ENCODE measurements at places on chromosomes 13 and 19.
A peak's percentile ranks its signal among the peaks of the same experiment; 100 is the strongest.

DNA sequence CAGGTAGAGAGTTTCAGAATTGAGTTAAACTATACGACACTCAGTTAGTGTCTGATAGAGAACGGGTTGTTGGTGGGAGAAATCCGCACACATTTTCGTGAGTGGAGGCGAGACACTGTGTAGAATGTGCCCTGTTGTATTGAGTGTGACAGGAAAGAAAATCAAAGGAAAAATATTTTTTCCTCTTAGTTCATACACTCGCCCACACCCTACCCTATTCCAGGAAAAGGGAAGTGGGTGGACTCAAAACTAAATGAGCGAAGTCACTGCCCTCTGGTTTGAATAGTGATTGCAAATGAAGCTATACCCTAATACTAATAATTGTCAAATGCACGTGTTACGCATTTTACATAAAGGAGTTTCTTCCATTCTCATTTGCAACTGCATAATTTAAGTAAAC, 2.0 kb downstream of the ZNF347 start:
- no peak for DNase-seq

- peak; percentile 78 for DNase-seq
Measured at GRCh38 chr13:43132257-43132656, 108.9 kb downstream of the DNAJC15 start.

DNA sequence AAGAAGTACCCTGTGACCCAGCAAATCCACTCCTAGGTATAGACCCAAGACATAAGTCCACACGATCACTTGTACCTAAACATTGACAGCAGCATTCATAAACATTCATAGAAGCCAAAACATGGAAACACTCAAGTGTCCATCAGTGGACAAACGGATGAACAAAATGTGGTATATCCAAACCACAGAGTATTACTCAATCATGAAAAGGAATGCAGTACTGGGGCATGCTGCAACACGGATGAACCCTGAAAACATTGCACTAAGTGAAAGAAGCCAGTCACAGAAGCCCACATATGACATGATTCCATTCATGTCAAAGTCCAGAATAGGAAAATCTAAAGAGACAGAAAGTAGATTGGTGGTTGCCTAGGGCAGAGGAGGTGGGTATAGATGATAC, 22.8 kb upstream of the CCNE1 start:
- no peak for DNase-seq

DNA sequence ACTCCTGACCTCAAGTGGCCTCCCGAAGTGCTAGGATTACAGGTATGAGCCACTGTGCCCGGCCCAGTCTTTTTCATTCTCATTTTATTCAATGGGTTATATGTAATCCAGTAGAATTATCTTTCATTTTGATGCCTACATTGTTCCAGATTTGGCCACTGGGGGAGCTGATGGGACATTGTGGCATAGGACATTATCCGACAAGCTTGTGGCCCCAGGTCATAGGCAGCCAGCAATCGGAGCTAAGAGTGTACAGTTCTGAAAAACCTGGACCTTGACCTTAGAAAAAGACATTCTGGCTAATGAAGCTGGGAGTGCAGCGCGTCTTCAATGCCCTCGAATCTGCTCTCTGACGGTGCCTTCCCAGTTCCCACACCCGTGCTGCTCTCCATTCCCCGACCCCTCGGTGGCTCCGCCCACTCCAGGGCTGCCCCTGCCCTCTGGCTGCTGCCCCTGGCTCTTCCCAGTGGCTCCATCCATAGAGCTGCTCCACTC, 108.7 kb downstream of the TEX29 start:
- peak; percentile 29 for DNase-seq

- no peak for DNase-seq
Measured at GRCh38 chr13:113210833-113211232, 1.4 kb downstream of the CUL4A start.

DNA sequence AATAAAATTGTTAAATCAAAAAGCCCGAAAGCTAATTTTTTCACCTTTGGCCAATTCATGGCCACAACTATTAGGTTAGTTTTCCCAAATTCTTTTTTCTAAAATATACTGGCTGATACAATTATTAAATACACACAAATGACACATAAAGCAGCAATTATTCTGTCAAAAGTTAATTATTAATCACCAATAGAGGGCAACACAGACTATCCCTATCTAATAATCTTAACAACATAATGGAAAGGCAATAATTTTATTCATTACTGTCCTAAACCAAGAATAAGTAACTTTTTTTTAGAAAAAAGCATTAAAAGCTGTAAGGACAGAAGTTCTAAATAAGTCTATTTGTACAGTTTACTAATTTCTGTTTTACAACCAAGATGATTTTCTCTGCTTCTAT, 51.7 kb downstream of the KATNAL1 start:
- no peak for DNase-seq

DNA sequence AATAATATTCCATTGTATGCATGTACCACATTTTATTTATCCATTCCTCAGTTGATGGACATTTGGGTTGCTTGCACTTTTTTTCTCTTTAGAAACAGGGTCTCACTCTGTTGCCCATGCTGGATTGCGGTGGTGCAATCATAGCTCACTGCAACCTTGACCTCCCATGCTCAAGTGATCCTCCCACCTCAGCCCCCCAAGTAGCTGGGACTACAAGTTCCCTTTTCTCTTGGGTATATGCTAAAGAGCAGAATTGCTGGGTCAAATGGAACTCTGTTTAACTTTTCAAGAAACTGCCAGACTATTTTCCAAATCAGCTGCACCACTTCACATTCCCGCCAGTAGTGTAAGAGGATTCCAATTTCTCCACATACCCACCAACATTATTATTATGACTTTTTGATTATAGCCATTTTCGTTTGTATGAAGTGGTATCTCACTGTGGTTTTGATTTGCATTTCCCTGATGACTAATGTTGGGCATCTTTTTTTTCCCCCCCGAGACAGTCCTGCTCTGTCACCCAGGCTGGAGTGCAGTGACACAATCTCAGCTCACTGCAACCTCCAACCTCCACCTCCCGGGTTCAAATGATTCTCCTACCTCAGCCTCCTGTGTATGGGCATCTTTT, 7.6 kb upstream of the IPO5 start:
- DNase-seq, result no peak

DNA sequence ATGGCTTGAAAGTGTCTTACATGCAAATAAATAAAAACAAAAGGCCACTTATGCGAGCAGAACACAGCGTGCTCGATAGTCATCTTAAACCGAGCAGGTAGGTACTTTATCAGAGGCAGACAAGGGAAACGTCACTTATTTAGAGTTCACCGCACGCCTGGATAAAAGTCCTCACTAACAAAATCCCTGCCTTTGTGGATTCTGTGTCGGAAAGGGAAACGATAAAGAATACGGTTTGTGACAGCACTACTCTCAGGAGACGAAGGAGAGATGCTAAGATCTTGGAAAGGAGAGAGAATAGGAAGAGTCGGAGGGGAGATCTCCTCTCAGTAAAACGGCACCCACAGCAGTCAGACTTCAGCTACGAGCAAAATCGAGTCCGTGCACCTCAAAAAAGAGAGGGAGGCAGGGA, 581 bp downstream of the RCBTB1 start:
- peak; percentile 15 for DNase-seq

GRCh38 chr13:106306748-106307277, 228.6 kb downstream of the EFNB2 start:
- no peak for DNase-seq

- DNase-seq, result no peak
Measured at GRCh38 chr13:64782466-64782865, 2447.7 kb downstream of the PCDH9 start.

DNA sequence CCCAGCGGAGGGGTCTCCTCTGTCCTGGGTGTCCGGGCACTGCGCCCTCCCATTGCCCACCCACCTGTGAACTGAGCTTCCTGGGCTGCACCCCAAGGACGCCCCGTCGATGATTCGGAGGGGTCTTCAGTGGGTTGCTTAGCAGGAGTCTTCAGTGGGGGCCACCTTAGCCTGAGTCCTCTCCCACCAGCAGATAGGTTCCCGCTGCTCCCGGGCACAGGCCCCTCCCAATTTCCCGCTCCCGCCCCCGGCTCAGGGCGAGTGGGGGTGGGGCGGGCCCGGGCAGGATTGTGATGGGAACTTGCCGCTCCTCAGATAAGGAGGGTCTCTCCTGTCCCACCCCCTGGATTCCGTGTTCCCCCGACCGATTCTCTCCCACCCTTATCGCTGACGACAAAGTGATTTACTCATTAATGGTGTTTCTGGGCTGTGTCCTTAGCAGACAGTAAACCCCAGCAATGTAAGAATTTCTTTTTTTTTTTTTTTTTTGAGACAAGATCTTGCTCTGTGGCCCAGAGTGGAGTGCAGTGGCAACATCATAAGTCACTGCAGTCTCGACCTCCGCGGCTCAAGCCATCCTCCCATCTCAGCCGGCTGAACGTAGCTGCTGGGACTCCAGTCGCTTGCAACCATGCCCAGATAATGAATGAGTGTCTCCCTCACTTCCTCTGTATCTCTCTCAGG, 655 bp upstream of the S1PR5 start:
- DNase-seq, result peak; percentile 15

DNA sequence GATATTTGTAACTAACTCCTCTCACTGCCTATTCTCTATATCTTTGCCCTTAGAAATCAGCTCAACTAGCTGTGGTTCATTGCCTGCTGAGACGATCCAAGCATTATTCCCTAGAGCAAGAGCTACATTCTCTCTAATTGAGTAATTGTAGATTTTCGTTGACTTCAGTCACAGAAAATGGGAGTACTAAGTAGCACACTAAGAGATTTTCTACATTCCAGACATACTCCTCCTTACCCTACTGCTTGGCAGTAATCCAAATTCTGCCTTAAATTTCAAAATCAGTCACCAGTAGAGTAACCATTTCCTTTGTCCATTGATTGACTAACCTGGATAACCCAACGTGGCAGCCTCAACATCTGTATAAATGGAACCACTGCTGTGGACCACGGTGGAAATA, 1786.8 kb downstream of the SLITRK5 start:
- DNase-seq, result peak; percentile 94

DNA sequence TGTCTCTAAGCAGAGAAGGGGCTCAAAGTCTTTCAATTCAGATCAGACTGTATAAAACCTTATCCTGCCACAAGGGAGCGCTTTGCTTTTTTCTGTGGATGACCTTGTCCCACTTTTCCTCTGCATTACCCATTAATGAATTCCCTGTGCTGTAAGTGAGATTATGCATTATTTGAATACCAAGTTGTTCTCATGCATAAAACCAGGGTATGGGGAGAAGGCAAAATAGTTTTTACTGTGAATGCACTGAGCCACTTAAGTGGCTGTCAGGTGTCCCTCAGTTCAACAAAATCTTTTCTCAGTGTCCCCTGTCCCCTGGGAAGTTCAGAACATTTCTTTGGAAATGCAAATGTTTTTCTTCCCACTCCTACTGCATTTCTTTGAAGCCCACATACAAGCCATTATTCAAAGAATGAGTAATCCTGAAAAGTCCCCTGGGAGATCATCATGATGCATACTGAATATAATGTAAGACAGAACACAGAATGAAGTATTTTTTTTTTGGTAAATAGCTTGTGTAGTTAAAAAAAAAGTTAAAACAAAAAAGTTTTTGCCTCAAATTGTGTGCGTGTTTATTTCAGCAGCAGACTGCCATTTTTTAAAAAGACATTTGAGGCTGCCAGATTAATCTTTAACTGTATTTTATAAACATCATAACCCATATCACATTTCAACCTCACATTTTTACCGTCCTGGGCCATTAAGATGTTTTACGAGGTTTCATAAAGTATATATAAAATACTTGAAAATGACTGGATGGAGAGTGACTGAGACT, 506.7 kb upstream of the PCDH9 start:
- peak; percentile 78 for DNase-seq

DNA sequence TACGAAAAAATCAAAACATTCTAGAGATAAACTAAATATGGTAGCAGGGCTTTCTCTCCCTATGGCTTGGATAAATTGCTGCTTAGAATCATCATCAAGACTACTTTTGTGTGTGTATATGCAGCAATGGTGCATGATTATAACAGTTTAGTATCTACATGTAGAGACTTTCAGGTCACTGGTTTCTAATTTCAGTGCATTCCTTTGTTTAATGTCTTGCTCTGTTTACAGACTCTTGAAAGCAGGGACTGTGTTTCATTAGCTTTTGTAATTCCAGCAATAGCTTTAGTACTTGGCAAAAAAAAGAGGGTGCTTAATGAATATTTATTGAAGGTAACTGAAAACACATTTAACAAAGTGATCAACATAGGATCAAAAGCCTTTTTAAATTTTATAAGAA, 420.7 kb downstream of the PCDH9 start:
- peak; percentile 56 for DNase-seq

DNA sequence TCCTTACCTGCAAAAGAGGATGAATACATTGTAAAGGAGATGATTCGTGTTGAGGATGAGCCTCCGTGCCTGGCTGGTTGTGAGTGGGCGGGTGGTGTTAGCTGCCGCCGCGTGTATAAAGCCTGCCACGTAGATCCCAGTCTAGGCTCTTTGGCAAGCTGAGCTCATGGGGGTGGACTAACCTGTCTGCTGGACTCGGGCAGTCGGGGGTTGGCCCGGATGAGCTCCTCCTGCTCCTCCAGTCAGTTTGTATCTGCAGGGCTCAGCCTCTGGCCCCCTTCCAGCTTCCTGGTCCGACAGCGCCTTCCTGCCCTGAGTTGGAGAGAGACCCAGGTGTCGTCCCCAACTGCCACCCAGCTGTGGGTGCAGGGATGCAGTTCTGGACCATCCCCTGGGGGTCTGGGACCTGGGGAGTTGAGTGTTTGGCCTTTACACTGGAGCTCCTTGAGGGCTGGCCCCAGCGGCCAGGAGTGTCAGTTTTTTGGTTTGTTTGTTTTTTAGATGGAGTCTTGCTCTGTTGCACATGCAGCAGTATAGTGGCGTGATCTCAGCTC, 20.9 kb downstream of the TECR start:
- peak; percentile 35 for DNase-seq

DNA sequence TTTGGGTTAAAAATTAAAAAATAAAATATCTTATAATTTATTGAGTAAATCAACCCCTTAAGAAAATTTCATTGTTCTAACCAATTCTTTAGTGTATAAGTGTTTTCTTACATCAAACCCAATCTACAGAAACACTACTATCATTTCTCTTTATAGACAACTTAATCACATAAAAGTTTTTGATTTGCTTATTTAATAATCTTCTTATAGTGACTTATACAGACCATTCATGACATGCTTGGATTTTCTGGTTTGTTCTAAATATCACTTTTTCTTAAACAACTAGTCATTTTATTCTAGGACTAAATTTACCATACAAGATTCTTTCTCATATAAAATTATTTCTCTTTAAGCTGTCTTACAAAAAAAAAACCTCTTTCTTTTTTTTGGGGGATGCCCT, 27.3 kb upstream of the ZSCAN5A start:
- peak; percentile 2 for DNase-seq

- DNase-seq, result no peak
Measured at GRCh38 chr19:6020972-6021805, 43.2 kb upstream of the RANBP3 start.

GRCh38 chr13:112969692-112970338, 801 bp downstream of the MCF2L start:
- no peak for DNase-seq

- peak; percentile 61 for DNase-seq
Measured at GRCh38 chr19:30036154-30037129, 94.4 kb downstream of the URI1 start.

DNA sequence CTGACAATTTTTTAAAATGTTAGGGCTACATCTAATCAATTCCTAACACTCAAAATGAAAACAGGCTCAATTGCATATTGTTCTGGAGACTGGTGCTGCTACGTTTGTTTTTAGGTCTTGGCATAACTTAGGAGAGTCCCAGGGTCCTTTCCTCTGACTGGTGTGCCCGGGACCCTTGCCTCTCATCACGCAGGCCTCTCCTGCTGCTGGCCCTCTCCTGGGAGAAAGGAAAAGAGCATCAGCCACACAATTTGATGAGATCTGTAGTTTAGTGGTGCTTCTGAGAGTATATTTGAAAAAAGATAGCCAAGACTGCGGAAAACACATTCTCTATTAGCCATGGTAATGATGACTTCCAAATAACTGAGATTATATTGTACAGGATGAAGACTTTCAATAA, 380.0 kb downstream of the KLF12 start:
- DNase-seq, result no peak

Measured in choroid plexus epithelial cell (primary cell).